Thymus (tissue), 14 donors: ENCODE measurements at places on chromosomes 3 and 15. TPM values are rescaled to one million over a fixed set of nuclear protein-coding genes. Genes with fewer than 3 reads are reported as not detected.
A peak's percentile ranks its signal among the peaks of the same experiment; 100 is the strongest.

The ACKR2 gene
- polyA plus RNA-seq, result 0.82 TPM

The FRMD5 gene
- polyA plus RNA-seq, result 0.11 TPM

The EXD1 gene
- 0.34 TPM for polyA plus RNA-seq

DNA sequence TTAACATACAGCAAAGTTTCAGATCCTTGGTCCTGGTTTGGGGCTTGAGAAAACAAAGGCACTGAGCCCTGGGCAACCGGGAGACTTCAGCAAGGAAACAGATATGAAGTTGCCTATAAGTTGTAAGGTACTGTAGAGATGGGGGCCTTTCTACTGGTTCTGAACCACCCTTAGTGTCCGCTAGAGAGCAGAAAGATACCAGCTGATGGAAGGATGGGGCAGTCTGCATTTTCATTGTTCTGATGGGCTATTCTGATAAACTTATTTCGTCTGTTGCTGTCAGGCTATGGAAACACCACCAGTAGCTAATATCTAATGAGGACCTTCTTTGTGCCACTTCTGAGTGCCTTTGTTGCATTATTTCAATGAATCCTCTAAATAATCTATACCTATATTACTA lies 38.7 kb downstream of the FGD5 start:
- H3K4me1 ChIP-seq, result no peaks in the 10 kb centered on the region
- H3K27me3 ChIP-seq, result no peaks in the 10 kb centered on the region
- DNase-seq, result no peak
- no peaks in the 10 kb centered on the region for H3K36me3 ChIP-seq

DNA sequence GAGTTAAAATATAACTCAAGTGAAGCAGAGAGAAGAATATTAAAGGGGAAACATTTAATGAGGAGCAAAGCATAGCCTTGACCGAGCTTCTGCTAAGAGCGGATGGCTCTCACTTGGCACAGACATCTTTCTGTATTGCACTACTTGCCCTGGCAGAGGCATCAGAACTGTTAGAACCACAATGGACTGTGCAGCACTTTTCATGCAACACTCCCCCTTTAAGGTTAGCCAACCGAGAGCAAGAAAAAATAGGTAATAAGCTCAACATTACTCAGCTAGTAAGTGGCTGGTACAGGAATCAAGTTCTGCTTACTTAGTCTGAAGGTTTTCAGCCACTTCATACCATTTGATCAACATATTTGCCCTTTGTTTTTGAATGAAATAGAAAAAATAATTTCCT lies 33.7 kb downstream of the CRTC3 start:
- peaks cover 26% of the 10 kb centered on the region for H3K4me1 ChIP-seq
- H3K27me3 ChIP-seq, result no peaks in the 10 kb centered on the region
- DNase-seq, result no peak
- no peak overlapping the region for H3K4me3 ChIP-seq
- H3K27ac ChIP-seq, result peak overlapping the region; percentile 10
